ENCODE measurements at places on chromosomes 7 and 10.

DNA sequence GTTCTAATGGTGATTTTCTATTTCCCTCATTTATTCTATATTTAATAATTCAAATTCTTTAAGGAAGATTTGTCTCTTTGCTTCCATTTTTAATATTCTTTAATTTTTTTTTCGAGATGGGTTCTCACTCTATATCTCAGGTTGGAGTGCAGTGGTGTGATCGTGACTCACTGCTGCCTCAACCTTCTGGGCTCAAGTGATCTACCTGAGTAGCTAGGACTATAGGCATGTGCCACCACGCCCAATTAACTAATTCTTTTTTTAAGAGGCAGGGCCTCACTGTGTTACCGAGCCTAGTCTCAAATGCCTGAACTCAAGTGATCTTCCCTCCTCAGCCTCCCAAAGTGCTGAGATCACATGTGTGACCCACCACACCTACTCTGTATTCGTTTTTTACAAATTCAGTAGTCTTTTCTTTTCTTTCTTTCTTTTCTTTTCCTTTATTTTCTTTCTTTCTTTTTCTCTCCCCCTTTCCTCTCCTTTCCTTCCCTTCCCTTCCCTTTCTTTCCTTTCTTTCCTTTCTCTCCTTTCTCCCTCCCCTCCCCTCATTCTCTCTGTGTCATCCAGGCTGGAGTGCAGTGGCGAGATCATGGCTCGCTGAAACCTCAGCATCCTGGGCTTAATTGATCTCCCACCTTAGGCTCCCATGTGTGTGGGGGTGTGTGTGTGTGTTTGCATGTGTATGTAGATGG, 323.1 kb downstream of the ADK start:
- DNase-seq, result no peak

- no peak for DNase-seq
Observed at GRCh38 chr10:75956624-75957023, 525.2 kb downstream of the LRMDA start.

DNA sequence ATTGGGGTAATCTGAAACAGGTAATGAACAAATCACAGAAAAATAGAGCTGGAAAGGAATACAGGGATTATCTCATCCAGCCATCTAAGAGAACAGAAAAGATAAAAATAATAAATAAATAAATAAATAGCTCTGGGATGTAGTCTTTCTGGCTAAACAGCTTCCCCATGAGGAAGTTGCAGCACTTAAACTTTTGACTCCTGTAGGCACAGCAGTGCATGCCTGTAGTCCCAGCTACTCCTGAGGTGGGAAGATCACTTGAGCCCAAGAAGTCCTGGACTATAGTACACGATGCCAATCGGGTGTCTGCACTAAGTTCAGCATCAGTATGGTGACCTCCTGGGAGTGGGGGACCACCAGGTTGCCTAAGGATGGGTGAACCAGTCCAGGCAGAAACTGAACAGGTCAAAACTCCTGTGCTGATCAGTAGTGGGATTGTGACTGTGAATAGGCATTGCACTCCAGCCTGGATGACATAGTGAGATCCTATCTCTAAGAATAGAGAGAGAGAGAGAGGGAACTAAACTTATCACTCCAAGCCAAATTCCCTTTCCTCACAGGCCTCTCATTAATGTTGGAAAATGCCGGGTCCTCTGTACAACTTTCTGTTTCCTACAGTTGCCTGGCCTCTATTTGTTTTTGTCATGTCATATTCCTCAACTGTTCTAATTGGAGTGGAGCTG, 61.7 kb upstream of the CDK13 start:
- DNase-seq, result no peak

DNA sequence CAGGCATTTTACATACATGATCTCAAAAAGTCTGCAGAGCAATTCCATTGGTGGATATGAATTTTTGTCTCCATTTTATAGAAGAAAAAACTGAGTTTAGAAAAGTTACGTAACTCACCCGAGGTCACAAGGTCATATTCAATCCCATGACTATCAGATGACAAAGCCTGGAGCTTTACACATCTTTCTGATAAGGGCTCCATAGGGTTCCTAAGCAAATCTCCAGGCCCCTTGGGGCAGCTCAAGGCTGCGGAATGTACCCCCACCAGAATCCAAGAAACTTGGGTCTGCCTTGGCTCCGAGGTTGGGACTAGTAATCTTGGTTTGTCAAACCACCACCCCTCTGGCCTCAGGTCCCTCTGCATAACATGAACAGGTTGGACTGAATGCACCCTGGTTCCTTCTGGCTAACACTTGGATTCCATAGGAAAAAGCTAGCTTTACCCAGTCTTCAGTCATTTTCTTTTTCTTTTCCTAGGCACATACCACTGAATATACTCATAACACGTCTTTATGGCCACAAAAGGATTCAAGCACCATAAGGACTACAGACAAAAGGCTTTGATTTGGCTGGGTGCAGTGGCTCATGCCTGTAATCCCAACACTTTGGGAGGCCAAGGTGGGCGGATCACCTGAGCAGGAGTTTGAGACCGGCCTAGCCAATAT, 55.5 kb downstream of the PIP4K2A start:
- no peak for DNase-seq

DNA sequence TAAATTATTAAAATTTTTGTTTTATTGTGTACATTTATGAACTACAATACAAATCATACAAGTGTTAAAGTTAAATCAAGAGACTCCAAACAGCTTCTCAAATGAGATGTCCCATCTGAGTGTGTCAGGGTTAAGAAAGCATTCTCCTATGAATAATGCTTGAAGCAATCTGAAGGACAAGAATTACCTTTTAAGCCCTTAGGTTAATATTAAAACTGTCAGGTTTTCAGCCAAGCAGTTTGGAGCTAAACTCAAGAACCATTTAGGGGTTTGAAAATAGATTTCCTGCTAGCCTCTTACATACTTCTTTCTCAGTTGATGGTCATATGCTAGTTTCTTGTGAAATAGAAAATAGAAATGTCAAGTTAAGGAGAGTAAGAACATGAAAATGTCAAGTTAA, 38.3 kb downstream of the LIPJ start:
- no peak for DNase-seq

DNA sequence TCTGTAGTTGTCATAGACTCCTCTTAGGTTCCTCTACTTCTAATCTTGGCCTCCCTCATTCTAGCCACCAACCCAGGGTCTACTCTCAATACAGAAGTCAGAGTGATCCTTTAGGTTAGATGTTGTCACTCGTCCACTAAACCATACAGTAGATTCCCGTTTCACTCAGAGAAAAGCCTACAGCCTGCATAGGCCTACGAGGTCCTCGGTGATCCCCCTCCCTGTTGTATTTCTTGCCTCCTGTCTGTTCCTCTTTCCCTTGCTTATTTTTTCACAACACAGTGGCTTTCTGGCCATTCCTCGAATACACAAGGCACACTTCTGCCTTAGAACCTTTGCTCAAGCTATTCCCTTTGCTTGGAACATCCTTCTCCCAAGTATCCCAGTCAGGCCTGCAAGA, 183.0 kb upstream of the PRSS1 start:
- DNase-seq, result no peak
